Stimulated activated CD8-positive, alpha-beta memory T cell treated with anti-CD3 and anti-CD28 coated beads, Interleukin-4, amount 100 ng/mL, for 4 hours (primary cell): ENCODE measurements at places on chromosomes 7 and 10.

DNA sequence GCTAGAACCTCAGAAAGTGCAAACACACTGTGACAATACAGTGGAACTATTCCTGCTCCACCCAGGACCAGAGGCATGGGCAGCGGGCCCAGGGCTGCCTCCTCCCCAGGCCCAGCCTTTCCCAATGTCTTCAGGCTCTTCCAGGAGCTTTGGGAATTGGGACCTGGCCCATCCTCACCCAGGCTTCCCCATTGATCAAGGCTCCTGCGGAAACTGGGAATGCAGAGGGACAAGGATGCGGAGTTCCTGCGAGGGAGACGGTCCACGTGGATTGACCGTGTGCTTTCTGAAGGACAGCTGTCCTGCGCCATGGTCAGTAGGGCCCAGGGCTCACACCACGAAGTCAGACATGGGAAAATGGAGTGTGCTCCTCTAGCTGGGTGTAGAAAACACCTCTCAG lies 56.6 kb downstream of the CSGALNACT2 start:
- no peak for DNase-seq

DNA sequence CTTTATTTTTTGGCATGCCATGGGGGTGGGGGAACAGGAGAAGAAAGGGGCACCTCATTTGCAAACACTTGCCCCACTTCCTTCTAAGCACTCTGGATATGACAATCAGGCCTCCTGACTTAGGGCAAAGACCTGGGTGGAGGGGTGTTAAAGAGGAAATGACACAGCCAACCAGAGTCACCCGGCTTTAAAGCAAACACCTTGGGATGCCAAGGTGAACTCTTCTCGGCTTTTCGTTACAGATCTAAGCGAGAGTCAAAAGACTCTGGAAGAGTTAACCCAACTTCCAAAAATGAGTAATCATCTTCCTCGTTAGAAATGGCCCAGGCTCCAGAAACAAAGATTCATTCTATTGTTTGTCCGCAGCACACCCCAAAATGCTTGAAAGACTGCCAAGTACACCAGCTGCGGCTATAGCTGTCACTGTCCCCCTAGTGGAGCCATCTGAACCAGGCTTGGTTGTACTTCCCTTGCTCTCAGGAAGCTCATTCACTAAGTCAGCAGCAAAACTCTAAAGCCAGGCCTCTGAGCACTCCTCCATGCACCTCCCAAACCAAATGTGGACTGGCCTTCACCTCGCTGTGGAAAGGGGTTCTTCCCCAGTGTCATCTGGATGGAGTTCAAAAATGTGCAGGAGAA lies 24.8 kb downstream of the FAM53B start:
- no peak for DNase-seq

DNA sequence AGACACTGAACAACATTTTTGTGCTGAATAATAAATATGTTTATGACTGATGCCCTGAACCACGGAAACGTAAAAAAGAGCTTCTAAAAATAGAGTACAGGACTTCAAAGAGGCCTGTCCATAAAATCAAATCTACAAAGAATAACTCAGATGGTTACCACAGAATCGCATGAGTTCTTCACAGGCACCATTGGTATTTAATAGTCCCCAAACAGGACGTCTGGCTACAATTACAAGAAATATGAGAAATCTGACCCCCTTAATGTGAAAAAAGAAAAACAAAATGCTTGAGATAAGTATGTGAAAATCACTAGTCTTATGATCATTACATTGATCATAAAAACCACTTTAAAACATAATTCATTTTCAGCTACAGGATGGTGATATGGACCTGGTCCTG lies 20.8 kb downstream of the CYTH3 start:
- no peak for DNase-seq

DNA sequence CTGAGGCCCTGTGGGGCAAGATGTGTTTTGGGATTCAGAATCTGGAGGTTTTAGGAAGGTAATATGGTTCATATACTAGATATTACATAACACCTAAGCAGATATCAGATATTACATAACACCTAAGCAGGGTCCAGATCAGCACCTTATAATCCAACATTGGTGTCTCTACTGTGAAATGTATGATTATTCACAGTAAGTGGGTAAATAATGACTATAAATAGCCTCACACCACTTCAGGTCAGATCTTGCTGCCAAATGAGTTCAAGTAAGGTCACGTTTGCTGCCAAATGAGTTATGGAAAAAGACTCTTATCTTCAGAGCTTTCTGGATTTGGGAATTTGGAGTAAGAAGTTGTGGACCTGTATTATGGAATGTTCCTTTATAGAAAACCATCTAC lies 14.6 kb downstream of the ADRB1 start:
- DNase-seq, result no peak

GRCh38 chr7:130903358-130903974 lies 169.5 kb upstream of the KLF14 start:
- no peak for DNase-seq
